NCI-H2227 treated with DMSO at 0.1 percent for 48 hours (cell line): ENCODE measurements at places on chromosomes 6 and 20.

DNA sequence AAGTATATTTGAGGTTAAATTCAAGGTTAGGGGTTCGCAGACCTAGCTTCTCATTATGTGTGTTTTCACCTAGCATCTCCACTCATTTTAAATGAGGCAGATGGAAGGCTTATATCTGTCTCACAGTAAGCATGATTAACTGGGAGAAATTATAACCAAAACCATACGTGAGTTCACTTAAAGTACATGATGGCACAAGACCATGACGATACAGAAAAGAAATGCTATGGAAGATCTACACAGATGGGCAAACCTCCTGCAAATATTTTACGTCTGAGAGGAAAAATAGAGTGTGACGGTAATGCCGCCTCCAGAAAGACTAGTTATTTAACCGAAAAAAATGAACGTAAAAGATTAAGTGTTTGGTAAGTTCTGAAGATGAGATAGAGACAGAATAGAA is 337.8 kb downstream of the FARS2 start:
- DNase-seq: no peak

DNA sequence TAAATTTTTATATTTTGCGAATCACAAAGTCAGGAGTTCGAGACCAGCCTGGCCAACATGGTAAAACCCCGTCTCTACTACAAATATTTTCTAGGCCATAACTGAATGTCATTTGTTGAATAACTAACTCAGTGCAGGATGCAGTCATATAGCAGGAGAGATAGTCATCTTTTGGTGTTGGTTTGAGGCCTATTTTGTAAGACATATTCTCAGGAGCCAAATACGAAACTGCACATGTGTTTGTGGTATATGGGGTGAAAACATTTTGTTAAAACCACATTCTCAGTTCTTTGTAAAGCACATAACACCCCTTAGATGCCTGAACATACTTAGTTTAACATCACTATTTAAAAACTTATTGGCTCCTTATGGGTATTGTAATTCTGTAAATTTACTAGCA is 4.7 kb upstream of the ENPP5 start:
- no peak for DNase-seq

DNA sequence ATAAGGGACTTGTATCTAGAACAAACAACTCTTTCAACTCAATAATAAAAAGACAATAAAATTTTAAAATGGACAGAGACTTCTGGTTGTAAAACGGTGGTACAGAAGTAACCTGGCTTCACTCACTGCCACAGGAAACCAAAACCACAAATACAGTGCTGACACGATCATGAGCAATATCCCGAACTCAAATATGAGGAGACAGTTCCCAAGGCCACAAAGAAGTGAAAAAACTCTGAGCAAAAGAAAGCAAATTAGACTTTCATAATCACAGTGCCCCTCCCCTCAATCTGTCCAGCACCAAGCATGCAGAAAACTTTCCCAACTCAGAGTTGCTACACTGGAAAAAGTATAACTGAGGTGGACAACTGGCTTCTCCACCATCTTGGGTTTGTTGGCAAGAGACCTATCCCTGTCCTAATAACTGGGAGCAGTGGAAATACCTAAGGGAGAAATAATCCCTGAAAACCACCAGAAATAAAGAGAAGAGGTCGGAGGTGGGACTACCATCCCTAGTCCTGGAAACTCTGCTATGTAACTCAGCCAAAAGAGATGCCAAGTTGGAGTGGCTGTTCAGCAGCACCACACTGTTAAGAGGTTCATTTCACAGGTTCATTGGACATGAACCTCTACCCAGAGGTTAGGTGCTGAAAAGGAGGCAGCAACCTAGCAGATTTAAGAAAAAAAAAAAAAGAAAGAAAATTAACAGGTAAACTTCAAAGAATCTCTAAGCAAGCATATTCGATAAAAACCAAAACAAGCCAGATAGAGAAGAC is 55.5 kb downstream of the REV3L start:
- DNase-seq: no peak

- no peak for DNase-seq
These were observed 110.1 kb upstream of the HDAC2 start for GRCh38 chr6:114080891-114081510.

GRCh38 chr6:100078509-100078908 is 84.5 kb upstream of the MCHR2 start:
- DNase-seq: no peak
